ENCODE measurements at places on chromosomes 4 and X.

DNA sequence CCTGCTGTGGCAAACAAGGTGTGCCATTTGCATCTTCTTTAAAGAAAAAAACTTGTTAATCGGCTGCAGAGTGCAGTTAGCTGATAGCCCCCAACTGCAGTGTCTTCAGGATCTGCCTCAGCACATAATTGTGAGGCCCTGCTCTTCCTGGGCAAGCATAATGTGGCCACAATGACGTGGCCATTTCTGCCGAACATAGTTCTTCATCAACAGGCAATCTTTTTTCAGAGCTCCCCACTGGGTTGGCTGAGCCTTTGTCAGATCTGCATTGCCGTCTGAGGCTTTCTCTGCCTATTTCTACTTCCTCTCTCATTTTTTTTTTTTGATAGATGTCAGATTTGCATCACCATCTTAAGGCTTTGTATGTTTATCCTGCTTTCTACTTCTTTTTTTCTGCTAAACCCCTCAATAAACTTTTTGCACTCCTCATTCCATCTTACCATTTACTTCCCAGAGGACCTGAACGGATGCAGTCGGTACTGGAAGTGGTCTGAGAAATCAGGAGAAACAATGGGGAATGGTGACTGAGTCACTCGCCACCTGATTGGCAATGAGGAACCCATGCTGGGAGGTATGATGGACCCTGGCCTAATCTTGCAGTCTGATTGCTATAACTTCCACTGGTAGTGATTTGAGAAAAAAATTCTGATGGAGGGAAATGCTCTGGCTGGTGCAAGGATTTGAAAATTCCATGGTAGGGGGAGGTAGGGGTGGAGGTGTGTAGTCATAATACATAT lies 21.2 kb upstream of the TAB3 start:
- DNase-seq = no peak

GRCh38 chr4:169957785-169958184 lies 68.4 kb downstream of the MFAP3L start:
- no peak for DNase-seq

- DNase-seq = no peak
Observed at GRCh38 chr4:186829740-186830449, 106.2 kb upstream of the FAT1 start.

- DNase-seq = no peak
Observed at GRCh38 chr4:173432430-173432829, 33.5 kb upstream of the SCRG1 start.

DNA sequence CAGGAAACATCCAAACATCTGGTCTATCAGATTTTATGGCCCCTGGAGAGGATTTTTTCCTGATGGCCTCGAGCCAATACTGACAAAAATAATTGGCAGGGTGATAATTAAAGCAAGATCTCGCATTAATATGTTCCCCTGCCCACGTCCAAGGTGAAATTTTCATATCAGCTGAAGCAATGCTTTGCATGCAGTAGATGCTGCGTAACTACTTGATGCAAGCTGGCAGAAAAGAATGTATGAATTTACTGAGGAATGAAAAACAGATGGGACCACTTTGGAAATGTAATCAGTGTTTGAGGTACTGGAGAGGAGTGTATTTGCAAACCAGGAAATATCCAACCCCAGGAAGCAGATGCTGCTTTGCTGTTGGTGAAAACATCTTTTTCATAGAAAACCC lies 36.8 kb upstream of the REST start:
- DNase-seq = no peak

DNA sequence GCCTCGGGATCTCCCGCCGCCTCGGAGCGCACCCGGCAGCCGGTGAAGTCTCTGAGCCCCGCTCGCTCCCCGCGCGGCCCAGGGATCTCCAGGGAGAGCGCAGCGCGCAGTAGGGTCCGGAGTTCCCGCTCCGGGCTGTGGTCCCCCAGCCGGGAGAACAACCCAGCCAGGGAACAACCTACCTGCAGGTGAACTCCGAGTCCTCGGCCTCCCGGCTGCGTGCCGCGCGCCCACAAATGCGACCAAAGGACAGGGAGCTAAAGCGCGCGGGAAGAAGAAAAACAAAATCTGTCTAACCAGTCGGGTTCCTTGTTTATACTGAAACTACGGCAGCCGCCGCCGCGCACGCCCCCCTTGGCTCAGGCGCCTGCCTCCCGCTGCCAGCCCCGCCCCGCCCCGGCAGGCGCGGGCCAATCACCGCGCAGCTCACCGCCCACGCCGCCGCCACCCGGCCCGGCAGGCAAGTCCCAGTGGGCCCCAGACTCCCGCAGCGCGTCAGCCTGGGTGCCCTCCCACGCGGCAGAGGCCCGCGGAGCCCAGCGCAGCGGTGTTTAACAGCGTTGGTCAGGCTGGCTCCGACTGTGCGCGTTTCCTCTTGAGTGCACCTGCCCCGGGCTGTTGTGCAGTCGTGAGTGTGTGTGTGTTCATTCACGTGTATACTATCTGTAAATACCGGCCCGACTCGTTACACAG lies at the start of gene RASGEF1B:
Gene RASGEF1B, minus strand, starts transcription at position 320 of the 693 bp plus-strand sequence. CDS start 12,399 bp downstream, outside the sequence.
- peak; percentile 65 for DNase-seq

DNA sequence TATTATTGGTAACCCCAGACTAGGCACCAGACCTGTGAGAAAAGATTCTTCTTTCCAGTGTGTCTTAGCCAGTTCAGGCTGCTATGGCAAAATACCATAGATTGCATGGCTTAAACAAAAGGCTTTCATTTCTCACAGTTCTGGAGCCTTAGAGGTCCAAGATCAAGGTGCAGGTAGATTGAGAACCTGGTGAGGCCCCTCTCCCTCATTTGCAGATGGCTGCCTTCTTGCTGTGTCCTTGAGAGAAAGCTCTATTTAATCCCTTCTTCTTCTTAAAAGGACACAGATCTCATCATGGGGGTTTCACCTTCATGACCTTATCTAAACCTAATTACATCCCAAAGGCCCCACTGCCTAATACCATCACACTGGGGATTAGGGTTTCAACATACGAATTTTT lies 3.5 kb upstream of the PDLIM3 start:
- no peak for DNase-seq

DNA sequence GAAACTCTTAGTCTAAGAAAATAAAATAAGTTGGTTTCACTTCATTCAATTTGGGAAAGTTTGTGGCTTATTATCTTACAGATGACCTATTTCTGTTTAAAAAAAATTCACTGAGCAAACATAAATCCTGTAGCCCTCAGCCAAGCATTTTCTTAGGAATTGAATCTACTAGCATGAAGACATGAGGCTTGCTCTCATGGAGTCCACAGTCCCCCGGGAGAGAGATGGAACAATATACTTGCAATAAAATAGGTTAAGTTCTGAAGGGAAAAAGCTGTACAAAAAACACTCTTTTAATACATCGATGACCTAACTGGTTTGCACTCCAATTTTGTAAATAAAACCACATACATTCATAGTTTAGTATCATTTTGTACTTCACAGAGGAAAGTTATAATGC lies 642.6 kb upstream of the FAM241A start:
- no peak for DNase-seq

DNA sequence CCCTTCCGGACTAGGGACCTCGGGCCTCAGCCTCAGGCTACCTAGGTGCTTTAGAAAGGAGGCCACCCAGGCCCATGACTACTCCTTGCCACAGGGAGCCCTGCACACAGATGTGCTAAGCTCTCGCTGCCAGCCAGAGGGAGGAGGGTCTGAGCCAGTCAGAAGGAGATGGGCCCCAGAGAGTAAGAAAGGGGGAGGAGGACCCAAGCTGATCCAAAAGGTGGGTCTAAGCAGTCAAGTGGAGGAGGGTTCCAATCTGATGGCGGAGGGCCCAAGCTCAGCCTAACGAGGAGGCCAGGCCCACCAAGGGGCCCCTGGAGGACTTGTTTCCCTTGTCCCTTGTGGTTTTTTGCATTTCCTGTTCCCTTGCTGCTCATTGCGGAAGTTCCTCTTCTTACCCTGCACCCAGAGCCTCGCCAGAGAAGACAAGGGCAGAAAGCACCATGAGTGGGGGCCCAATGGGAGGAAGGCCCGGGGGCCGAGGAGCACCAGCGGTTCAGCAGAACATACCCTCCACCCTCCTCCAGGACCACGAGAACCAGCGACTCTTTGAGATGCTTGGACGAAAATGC lies at the start of gene WAS:
Gene WAS, plus strand, starts transcription at position 389 of the 572 bp plus-strand sequence. Its CDS starts 55 bp downstream, at position 444.
- DNase-seq = no peak

- no peak for DNase-seq
Observed at GRCh38 chr4:94603170-94603747, 151.5 kb downstream of the PDLIM5 start.

Data from cortex of kidney (tissue), 1 donor.